Stimulated activated CD4-positive, alpha-beta T cell treated with anti-CD3 and anti-CD28 coated beads, Interleukin-15, amount 100 ng/mL, for 1 hour (primary cell): ENCODE measurements at places on chromosomes 6 and 20.

DNA sequence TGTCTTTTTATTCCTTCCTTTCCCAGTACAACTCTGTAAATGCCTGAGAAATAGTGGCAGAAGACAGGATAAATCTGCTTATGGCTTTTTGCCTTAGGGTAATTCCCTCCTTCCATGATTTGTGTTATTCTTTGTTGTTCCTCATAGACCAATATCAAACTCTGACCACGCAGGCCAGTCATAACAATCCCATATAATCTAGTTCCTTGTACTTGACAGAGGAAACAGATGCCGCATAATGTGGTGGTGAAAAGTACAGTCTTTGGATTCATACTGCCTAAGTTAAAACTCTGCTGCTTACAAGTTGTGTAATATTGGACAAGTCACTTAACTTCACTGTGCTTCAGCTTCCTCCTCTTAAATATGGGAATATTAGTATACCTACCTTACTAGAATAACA lies 8.2 kb upstream of the BAG2 start:
- no peak for DNase-seq

- no peak for DNase-seq
Measured at GRCh38 chr20:38590676-38591473, 9.9 kb downstream of the ADIG start.

DNA sequence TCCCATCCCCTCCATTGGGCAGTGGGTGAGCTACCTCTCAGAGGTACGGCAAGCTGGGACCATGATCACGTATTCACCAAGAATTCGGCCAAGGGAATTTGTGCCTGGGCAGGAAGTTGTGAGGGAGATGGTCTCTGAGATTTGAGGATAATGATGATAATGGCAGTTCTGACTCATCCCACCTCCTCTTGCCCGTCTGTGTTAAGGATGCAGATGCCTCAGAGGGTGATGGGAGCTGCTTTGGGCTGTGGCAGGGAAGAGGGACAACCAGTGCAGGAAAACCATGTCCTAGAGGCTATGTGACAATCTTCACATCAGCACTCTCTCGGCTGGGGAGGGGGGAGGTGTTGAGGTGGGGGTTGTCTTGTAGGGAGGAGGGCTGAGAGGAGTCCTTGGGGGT lies 4.3 kb downstream of the TGM6 start:
- no peak for DNase-seq

DNA sequence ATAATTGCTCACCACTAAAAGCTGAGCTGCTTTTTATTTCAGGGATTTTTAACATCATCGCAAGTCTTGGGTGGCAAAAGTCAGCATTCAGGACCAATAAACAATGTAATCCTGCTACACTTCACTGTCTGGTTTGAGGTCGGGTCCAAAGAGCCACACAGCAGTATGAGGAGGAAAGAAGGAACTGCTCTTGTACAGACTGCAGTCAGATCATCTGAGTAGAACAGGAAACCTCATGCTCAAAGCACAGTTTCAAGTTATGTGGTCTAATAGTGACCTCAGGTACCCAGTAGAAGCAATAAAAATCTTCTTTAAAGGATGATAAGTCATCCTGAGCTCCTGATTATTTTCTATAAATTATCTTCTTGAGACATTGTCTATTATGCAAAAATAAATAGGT lies 211.4 kb downstream of the FUT9 start:
- DNase-seq = no peak

DNA sequence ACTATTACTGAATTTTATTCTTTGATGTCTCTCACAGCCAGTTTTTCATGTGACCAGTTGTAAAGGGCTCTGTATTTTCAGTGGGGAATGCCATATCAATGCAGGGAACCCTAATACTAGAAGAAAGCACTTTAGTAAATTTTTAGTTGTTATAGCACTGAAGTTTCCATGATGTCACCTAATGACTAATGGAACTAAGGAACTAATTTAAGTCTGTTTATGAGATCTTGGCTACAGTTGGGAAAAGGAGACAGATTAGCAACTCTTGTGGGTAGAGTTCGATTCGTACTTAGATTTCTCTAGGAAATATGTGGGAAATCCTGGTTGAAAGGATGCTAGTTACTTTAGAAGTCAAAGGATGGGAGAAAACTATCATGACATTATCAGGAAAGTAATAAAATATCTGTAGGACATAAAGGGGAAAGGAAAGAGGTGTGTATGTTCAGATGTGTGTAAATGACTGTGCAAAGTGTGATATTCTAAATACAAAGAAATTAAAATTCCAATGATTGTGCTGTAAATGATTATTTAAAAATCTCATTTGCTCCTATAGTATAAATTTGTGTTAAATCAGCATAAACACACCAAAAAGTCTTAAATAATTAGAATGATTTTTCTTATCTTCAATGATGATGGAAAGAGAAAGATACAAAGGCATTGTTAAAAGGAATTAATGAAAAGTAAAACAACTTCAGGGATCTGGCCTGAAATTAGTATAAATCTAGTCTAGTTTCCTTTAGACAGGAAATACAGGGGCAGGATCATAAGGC lies 103.4 kb downstream of the LRRC1 start:
- DNase-seq = no peak

DNA sequence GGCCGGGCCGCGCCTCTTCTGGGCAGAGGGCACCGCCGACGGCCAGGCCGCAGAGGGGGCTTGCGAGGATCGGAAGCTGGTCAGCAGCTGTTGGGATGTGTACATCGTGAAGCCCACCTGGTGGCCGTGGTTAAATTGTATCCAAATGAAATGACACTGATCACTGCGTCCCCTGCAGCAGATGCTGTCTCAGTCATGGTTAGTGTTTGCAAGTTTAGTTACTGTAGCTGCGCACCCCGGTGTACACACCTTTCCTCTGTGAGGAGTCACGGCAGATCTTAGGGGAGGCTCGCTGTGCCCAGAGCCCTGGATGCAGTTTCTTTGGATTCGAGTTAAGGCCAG lies 653 bp downstream of the NAA20 start:
- DNase-seq = no peak

- DNase-seq = no peak
Measured at GRCh38 chr6:78854546-78854945, 12.8 kb upstream of the IRAK1BP1 start.

DNA sequence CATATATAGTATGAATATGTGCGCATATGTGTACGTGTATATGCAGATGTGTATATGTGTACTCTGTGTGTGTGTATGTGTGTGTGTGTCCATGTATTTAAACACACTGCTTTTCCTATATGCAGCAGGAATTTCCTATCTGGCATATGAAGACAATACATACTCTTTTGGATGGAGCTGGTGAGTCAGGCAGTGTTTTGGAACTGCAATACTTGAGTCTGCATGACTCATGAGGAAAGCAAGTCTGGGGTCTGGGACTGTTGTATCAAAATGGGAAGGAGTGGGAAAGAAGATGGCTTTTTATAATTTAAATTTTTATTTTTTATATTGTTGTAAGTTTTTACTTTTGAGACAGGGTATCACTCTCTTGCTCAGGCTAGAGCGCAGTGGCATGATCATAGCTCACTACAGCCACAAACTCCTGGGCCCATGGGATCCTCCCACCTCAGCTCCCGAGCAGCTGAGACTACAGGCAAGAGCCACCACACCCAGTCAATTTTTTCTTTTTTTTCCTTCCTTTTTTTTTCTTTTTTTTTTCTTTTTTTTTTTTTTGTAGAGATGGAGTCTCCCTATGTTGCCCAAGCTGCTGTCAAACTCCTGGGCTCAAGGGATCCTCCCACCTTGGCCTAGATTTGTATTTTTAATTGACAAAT lies 72.2 kb downstream of the ATXN1 start:
- no peak for DNase-seq

GRCh38 chr6:166936079-166936787 lies 20.1 kb downstream of the RNASET2 start:
- DNase-seq = no peak

GRCh38 chr6:79719248-79719960 lies 88.3 kb downstream of the SH3BGRL2 start:
- no peak for DNase-seq

GRCh38 chr20:6857927-6858326 lies 90.4 kb downstream of the BMP2 start:
- DNase-seq = no peak

- peak; percentile 24 for DNase-seq
Measured at GRCh38 chr20:56414842-56415765, 3.0 kb downstream of the CASS4 start.

GRCh38 chr20:33721391-33722140 lies 1.5 kb upstream of the PXMP4 start:
- no peak for DNase-seq

- DNase-seq = no peak
Measured at GRCh38 chr6:30885481-30885998, 1.2 kb downstream of the DDR1 start.

GRCh38 chr20:33843854-33844253 lies 32.7 kb downstream of the CHMP4B start:
- DNase-seq = no peak

GRCh38 chr6:45892696-45893245 lies 122.9 kb downstream of the CLIC5 start:
- DNase-seq = no peak

GRCh38 chr6:159094444-159095252 lies 49.9 kb upstream of the TAGAP start:
- DNase-seq = no peak

DNA sequence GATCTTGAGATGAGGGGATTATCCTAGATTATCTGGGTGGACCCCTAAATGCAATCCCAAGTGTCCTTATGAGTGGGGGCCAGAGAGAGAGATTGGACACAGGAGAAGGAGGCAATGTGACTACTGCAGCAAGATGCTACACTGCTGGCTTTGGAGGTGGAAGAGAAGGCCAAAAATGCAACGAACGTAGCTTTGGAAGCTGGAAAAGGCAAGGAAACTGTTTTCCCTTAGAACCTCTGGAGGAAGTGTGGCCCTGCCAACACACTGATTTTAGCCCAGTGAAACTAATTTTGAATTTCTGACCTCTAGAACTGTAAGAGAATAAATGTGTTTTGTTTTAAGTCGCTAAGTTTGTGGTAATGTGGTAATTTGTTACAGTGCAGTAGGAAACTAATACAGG lies 15.7 kb downstream of the PPARD start:
- DNase-seq = no peak

- no peak for DNase-seq
Measured at GRCh38 chr6:102154176-102154575, 760.7 kb downstream of the GRIK2 start.
